Fibroblast of villous mesenchyme (primary cell): ENCODE measurements at places on chromosomes 7 and 10. TPM values are rescaled to one million over a fixed set of nuclear protein-coding genes. Genes with fewer than 3 reads are reported as not detected.

The ANKRD30A gene
- 0.97 and 1.7 TPM in 2 replicates for total RNA-seq

The MORN4 gene
- 4.2 and 5.6 TPM in 2 replicates for total RNA-seq

The STK31 gene
- total RNA-seq = not detected in 2 replicates

The SH2D4B gene
- total RNA-seq = under 0.01 TPM in 1 of 2 replicates, not detected in the other

The RBM20 gene
- total RNA-seq = under 0.01 and 0.32 TPM in 2 replicates

The SUN3 gene
- total RNA-seq = not detected in 2 replicates

The GNA12 gene
- total RNA-seq = 41.9 and 46.2 TPM in 2 replicates

The CDH23 gene
- under 0.01 TPM in 2 replicates for total RNA-seq

The PTPRN2 gene
- under 0.01 TPM in 1 of 2 replicates, not detected in the other for total RNA-seq

The ZNF804B gene
- total RNA-seq = under 0.01 TPM in 1 of 2 replicates, not detected in the other

The ASB10 gene
- not detected in 2 replicates for total RNA-seq

The PANK1 gene
- 5.8 and 7.3 TPM in 2 replicates for total RNA-seq

The PNLIP gene
- total RNA-seq = not detected in 2 replicates

The ANKRD1 gene
- 13.5 and 16.4 TPM in 2 replicates for total RNA-seq

The TMEM236 gene
- total RNA-seq = under 0.01 TPM in 2 replicates

The OR2A12 gene
- total RNA-seq = not detected in 2 replicates

The SERPINE1 gene
- total RNA-seq = 700 and 921 TPM in 2 replicates

The MKX gene
- total RNA-seq = 5.8 and 6.9 TPM in 2 replicates

The GLI3 gene
- 4.3 and 7.1 TPM in 2 replicates for total RNA-seq

The MYPN gene
- total RNA-seq = 4.5 and 18.6 TPM in 2 replicates

The PRRT4 gene
- not detected in 2 replicates for total RNA-seq

The C10orf67 gene
- under 0.01 TPM in 2 replicates for total RNA-seq

The FAM241B gene
- not detected in 2 replicates for total RNA-seq

The ENTPD7 gene
- 43.2 and 48.4 TPM in 2 replicates for total RNA-seq

The TRUB1 gene
- total RNA-seq = 24.8 and 42.3 TPM in 2 replicates

The PDK4 gene
- under 0.01 TPM in 2 replicates for total RNA-seq

The PRLHR gene
- not detected in 2 replicates for total RNA-seq

The MMP21 gene
- not detected in 2 replicates for total RNA-seq

The PON1 gene
- total RNA-seq = not detected in 2 replicates

The NXPH1 gene
- not detected in 2 replicates for total RNA-seq

The WNT8B gene
- not detected in 2 replicates for total RNA-seq

The PRSS37 gene
- not detected in 2 replicates for total RNA-seq

The KLLN gene
- 0.86 and 0.97 TPM in 2 replicates for total RNA-seq

The CYP3A5 gene
- total RNA-seq = under 0.01 and 0.43 TPM in 2 replicates

The SPACDR gene
- total RNA-seq = not detected in 2 replicates

The IFIT1B gene
- total RNA-seq = under 0.01 TPM in 1 of 2 replicates, not detected in the other

The ABCA13 gene
- total RNA-seq = under 0.01 TPM in 1 of 2 replicates, not detected in the other

The GUSB gene
- 13.0 and 22.9 TPM in 2 replicates for total RNA-seq

The METTL27 gene
- total RNA-seq = 1.6 and 2.6 TPM in 2 replicates

The FBXW4 gene
- 31.6 and 41.9 TPM in 2 replicates for total RNA-seq

The CYP2W1 gene
- under 0.01 TPM in 1 of 2 replicates, not detected in the other for total RNA-seq
